Natural killer cell (primary cell): ENCODE measurements at places on chromosomes 3 and 15. TPM values are rescaled to one million over a fixed set of nuclear protein-coding genes. Genes with fewer than 3 reads are reported as not detected.

GRCh38 chr3:36827133-36827532 lies 62.8 kb upstream of the DCLK3 start:
- DNase-seq, result no peak

- no peak for DNase-seq
Observed at GRCh38 chr15:86347245-86347644, 267.6 kb downstream of the AGBL1 start.

GRCh38 chr3:123790254-123791072 lies 93.7 kb downstream of the MYLK start:
- no peak for DNase-seq

The TIMP4 gene
- not detected for total RNA-seq

The TERB2 gene
- 0.48 TPM for total RNA-seq

The LRRN1 gene
- total RNA-seq, result 0.85 TPM

DNA sequence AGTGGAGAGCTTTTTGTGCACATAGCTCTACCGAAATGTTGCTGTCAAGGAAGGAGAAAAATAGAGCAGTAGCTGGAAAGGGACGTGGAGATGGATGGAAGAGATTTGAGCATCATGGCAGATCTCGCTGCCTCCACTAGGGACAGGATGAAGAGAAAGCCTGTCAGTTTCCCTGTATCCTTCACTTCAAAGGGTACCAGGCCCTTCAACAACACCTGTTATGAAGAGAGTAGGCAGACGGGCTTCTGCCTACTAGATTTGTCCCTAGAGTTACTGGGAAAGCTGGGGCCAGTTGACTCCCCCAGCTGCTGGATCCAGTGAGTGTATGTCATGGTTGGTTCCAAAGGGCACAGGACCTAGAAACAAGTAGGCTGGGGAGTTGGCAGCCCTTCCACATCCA lies 150.8 kb downstream of the TLE3 start:
- DNase-seq, result no peak

GRCh38 chr3:132879656-132880055 lies 157.4 kb upstream of the NPHP3 start:
- DNase-seq, result no peak

DNA sequence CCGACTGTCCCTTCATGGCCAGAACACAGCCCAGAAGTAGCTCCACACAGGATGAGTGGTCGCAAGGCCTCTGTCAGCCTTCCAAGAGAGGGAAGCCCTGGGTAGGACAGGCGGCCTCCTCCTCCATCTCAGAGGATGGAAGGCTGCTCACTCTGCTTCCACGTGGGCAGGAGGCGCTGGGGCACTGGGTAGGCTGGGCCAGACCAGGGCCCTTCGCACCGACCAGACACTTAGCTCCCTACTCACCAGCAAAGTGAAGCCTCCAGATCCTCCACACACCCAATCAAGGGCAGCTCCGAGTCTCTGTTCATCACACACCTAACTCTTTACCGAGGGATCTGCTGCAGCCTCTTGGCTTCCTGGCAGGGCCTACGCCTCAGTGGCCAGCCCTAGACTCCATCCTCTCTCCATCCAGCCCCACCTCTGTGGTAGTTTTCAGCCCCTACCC lies 24.3 kb upstream of the PLXNA1 start:
- DNase-seq, result no peak

DNA sequence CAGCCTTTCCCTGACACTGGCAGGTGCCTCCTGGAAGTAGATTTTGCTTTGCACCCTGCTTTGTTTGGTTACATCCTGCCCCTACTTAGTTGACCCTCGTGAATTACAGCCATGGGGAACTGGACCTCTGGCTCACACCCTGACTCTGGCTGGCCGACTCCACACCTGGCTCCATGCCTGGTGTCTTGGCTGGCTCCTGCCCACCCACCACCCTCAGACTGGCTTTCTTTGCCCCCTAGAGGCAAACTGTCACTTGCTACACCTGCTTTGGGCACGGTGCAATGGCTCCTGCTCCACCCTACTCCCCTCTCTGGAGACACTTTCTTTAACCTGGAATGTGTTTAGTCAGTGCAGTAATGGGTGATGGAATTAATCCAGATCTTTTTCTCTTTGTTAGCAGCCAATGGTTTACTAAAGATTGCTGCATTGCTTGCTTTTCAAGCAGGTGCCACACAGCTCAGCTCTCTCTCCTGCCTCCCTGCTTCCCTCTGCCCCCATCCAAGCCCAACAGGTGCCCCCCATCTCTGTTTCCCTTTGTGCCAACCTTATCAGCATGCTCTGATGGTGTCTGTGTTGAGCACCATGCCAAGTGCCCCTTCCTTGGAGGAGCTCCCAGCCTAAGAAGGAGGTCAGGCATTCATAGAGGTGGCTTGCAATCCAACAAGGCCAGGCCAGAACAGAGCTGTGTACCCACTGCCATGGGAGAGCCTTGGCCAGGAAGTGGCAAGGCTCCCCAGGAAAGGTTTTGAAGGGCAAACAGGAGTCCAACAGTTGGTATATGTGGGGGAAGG lies 38.4 kb downstream of the RASGRF1 start:
- no peak for DNase-seq

The SH2D7 gene
- not detected for total RNA-seq

DNA sequence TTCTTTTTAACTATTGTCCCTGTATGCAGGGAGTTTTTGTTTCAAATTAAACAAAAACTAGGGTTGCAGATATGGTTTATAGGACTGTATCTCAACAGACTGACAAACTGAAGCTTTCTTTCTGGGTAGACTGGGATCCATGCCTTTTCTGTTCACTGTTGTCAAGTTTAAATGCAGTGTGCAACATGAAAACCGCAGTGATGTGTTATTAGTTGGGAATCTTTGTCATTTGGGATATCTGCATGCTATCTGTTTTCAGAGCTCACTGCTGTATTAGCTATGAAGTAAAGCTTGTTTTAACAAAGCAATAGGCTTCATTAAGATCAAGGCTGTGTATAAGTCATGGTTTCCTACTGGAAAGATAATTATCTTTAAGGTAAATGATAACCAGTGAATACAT lies 21.4 kb upstream of the MCF2L2 start:
- DNase-seq, result no peak

GRCh38 chr3:88810455-88810854 lies 297.0 kb upstream of the EPHA3 start:
- DNase-seq, result no peak

- no peak for DNase-seq
Observed at GRCh38 chr3:58938057-58938456, 111.8 kb downstream of the CFAP20DC start.

DNA sequence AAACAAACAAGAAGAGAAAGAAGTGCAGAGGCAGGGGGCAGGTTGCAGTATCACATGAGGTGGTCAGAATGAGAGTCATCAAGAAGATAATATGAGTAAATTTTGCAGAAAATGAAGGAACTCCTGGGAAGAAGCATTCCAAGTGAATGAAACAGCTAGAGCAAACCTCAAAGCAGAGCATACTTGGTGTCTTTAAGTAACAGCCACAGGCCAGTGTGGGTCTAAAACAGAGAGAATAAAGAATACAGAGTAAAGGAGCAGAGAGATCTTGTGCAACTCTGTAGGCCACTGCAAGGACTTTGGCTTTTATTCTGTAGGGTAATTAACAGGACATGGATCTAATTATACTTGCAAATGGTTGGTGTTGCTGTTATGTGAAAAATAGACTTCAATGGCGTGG lies 81.3 kb downstream of the STAC start:
- DNase-seq, result no peak
